GDM1 (cell line): ENCODE measurements at places on chromosomes 4 and X.

GRCh38 chr4:1445716-1446445 lies 39.6 kb upstream of the NKX1-1 start:
- no peak for DNase-seq

GRCh38 chr4:24164054-24164693 lies 274.3 kb upstream of the PPARGC1A start:
- no peak for DNase-seq

DNA sequence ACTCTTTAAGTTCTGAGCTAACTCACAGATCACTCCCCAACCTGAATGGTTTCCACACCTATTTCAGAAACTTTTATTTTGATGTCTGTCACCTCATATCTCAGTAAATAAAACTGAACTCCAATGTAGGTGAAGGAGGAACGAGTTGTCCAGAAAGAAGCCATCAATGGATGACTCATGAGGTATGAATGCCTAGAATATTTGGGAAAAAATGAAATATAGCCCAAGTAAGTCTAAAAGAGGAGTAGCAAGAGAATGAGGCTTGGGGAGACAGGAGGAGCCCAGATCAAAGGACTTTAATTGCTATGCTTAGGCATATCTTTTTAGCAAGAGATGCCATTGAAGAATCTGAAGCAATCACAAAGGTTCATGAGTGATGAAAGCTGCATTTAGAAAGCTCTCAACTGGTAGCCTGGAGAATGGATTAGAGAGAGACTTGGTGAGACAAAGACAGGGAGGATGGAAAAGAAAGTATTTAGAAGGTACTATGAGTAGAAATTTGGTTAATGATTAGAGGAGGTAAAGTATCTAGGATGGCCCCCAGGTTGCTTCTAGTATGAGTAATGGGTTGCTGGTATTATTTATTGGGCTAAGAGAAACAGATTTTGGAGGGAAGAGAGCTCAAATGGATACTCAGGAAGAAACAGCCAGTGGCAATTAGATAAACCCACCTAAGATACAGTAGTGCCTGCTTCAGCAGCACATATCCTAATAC lies 39.4 kb downstream of the NOCT start:
- no peak for DNase-seq

DNA sequence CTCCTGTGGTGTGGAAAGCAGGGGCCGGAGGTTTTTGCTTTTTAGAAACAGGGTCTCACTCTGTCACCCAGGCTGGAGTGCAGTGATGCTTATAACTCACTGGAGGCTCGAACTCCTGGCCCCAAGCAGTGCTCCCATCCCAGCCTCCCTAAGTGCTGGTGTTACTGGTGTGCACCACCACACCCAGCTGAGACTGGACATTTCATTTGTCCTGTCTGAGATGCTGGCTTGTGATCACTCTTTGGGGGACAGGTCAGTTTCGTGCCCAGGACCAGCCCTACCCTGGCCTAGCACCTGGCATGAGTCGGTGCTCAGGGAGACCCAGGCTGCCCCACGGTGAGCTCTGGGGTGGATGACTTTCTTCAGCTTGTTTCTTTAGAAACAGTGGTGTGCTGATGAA lies 11.3 kb downstream of the PSAPL1 start:
- no peak for DNase-seq

DNA sequence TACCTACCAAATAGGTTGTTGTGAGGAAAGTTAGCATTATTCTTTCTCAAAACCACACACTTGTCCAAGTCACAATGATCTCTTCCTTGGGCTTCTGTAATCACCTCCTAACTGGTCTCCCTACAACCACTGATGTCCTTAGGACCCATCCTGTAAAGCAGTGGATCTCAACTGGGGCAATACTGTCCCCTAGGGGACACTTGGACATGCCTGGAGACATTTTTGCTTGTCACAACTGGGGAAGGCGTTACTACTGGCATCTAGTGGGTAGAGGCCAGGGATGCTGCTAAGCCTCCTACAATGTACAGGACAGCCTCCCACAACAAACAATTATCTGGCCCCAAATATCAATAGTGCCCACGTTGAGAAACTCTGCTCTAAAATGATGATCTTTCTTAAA lies 118.7 kb upstream of the AP1S2 start:
- DNase-seq: peak; percentile 11
